Activated T-helper 2 cell treated with anti-CD3 and anti-CD28 coated beads, Interferon-gamma antibody, Interleukin-2, Interleukin-4, amounts not matched to agents 10 μg/mL and 5 μg/mL and 100 μg/mL, durations not matched to agents 14 hours and 24 hours and 36 hours (primary cell): ENCODE measurements at places on chromosomes 5 and 9. TPM values are rescaled to one million over a fixed set of nuclear protein-coding genes. Genes with fewer than 3 reads are reported as not detected.

DNA sequence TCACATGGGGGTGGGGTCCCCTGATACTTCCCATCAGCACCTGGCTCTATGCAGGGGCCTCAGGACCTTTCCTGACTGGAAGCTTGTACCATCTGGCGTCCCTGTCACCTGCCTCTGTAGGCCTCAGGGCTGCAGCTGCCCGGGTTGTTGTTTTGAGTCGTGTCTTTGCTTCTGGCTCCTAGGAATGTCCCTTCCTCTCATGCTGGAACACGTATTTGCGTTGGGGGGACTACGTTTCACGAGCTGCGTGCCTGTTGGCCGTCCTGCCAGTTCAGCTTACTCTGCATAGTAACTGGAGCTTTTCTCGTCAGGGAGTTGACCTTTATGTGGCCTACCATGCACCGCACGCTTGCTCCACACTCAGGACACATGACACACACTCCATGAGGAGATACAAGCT is 54.9 kb upstream of the IRX4 start:
- DNase-seq, result no peak

DNA sequence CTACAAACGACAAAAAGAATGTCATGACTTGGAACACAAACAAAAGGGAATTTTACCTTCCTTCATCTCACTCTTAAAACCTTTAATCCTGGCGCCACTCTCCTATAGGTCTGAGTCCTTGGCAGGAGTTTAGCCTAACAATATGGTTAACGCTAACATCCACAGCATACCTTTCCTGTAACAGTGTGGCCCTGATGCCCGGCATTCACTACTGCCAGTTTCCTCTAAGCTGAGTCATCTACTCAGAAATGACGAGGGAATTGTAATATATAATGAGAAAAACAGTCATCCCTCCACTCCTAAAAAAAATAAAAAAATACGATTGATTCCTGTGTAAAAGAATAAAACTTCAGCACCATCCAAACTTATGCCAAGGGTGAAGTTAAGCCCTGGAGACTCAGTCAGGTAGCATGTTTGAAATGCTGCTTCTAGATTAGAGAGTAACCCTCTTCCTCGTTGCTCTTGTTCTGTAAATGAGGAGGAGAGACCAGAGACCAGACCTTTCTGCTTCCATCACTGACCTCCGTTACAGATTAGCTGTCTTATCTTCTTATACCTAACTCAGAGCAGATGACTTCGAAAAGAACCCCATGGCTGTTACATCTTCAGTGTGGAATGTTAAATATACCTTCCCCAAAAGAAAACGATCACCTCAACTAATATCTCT is 37.4 kb downstream of the CCDC125 start:
- no peak for DNase-seq

DNA sequence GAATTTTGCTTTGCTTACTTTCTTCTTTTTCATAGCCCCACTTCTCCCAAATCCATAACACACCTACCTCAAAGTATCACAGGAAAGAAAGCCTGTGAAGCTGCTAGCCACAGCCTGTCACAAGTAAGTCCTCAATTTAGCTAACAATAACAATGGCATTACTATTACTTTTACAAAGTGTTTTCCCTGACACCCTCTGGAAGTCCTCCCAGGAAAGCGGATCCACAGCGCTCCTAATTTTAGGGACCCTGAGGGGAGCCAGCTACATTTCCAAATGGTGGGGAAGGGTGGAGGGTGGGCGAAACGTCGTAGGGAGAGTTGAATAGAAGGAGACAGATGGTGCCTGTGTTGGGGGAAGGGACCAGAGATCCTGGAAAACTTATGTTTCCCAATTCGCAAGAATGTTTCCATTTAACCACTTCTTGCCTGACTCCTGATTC is 523 bp upstream of the WWC1 start:
- no peak for DNase-seq

- no peak for DNase-seq
These were observed 247.0 kb downstream of the AOPEP start for GRCh38 chr9:94973451-94973941.

GRCh38 chr9:110095161-110095595 is 112.8 kb downstream of the C9orf152 start:
- no peak for DNase-seq

GRCh38 chr9:14238518-14238917 is 75.4 kb downstream of the NFIB start:
- DNase-seq, result no peak

GRCh38 chr5:134063188-134063820 is 51.2 kb upstream of the TCF7 start:
- DNase-seq, result no peak

GRCh38 chr5:35884773-35885172 is 28.1 kb downstream of the IL7R start:
- no peak for DNase-seq

DNA sequence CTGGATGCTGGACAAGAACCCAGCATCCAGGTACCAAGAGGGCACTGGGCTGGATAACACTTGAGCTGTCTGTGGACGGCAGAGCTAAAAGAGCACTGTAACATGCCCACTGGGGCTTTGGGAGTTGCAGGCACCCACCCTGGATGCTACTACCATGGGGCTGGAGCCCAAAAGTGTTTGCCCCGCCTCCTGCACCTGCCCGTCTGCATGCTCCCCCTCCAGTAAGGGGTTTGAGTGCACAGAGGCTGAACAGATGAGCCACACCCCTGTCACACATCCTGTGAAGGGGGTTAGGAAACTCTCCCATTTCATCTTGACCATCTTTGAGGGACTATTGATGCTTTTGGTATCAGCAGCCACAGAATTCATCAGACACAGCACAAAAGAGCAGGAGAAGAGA is 69.0 kb downstream of the LIX1 start:
- DNase-seq, result no peak

- no peak for DNase-seq
These were observed 46.2 kb upstream of the FBXW11 start for GRCh38 chr5:172052450-172053236.

- no peak for DNase-seq
These were observed 20.3 kb upstream of the ABCA1 start for GRCh38 chr9:104948277-104948676.

- DNase-seq, result no peak
These were observed 106.5 kb upstream of the MSX2 start for GRCh38 chr5:174617910-174618309.

GRCh38 chr5:35362772-35363171 is 132.5 kb upstream of the PRLR start:
- no peak for DNase-seq

- DNase-seq, result no peak
These were observed 5.8 kb downstream of the NOXA1 start for GRCh38 chr9:137428841-137429545.

DNA sequence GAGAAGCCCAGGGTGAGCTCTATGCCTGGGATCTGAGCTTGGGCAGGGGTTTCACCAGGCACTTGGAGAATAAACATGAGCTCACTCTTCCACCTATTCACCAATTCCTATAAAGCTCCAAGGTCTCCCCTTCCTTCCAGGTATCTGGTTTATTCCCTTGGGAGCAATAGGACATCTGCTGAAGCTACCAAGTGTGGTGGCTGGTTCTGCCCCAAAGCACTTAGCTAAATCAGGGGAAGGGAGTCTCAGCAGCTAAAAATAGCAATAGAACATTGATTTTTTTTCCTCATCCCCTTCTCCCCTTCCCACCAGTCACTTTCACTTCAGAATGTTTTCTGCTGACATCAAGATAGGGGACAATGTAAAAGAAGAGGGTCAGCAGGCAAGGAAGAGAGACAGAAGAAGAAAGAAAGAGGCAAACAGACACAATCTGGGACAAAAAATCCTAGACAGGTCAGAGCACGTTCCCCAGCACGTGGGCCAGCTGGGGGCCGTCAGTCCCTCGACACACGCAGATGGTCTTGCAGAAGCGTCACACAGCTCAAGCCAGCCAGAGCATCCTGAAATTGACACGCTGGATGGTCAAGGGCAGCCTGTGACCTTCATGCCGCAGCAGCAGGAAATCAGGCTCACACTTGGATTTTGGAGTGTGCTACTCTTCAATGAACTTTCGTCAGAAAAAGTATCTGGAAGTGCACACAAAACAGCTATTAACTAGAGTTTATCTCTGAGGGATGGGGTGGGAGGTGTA is 176.0 kb downstream of the ZNF608 start:
- no peak for DNase-seq

GRCh38 chr5:134132372-134133187 is 18.1 kb downstream of the TCF7 start:
- DNase-seq, result peak; percentile 53

DNA sequence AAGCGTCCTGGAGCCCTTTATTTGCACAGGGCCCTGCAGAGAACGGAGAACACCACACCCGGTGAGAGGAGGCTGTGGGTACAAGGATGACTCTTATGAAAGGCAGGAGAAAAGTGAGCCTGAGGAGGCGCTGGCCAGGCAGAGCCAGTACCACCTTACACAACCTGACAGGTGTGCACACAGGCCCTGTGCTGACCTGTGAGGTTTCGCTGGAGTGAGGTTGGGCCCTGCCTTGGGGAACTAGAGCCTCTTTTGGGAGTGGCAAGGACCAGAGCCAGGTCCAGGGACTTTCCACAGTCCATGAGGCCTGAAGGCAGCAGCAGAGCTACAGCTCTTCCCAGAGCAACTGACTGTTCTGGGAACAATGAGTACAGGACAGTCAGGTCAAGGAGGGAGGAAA is 3.1 kb downstream of the SRD5A1 start:
- DNase-seq, result no peak

GRCh38 chr5:171474230-171474813 is 54.9 kb downstream of the FGF18 start:
- no peak for DNase-seq

The GZMA gene
- total RNA-seq, result 95.1 and 96.9 TPM in 2 replicates

The LEAP2 gene
- total RNA-seq, result 4.3 and 4.4 TPM in 2 replicates

The SPATA31D4 gene
- not detected in 2 replicates for total RNA-seq

The RASEF gene
- not detected in 2 replicates for total RNA-seq

The SYNPO gene
- total RNA-seq, result 0.11 TPM in 1 of 2 replicates, not detected in the other

The SLC6A18 gene
- total RNA-seq, result not detected in 2 replicates

The TMEM232 gene
- total RNA-seq, result 0.80 and 1.1 TPM in 2 replicates

The CDKN2A gene
- total RNA-seq, result 5.8 and 7.4 TPM in 2 replicates

The PRDM9 gene
- total RNA-seq, result not detected in 2 replicates

The NEUROG1 gene
- not detected in 2 replicates for total RNA-seq
